ENCODE measurements at places on chromosomes 16 and 17. TPM values are rescaled to one million over a fixed set of nuclear protein-coding genes. Genes with fewer than 3 reads are reported as not detected.

The RPTOR gene
- total RNA-seq: 61.2 TPM

The SLFN12L gene
- total RNA-seq: 34.0 TPM

The PROCA1 gene
- 7.6 TPM for total RNA-seq

The VKORC1 gene
- total RNA-seq: 73.3 TPM

The P2RX5 gene
- total RNA-seq: 156 TPM

The USP6 gene
- total RNA-seq: 0.30 TPM

The WFDC1 gene
- 1.6 TPM for total RNA-seq

The SRCIN1 gene
- total RNA-seq: 0.82 TPM

The CLN3 gene
- 32.5 TPM for total RNA-seq

The SLC12A3 gene
- 1.6 TPM for total RNA-seq

The C1QTNF1 gene
- total RNA-seq: 26.5 TPM

The EPN3 gene
- total RNA-seq: not detected

The TMEM238L gene
- not detected for total RNA-seq

The KRTAP4-7 gene
- not detected for total RNA-seq

All from spleen (tissue), 13 donors.